RCC 7860 (cell line): ENCODE measurements at places on chromosomes 6 and 20.

GRCh38 chr6:40477246-40478126 is 109.7 kb downstream of the LRFN2 start:
- no peak for DNase-seq

DNA sequence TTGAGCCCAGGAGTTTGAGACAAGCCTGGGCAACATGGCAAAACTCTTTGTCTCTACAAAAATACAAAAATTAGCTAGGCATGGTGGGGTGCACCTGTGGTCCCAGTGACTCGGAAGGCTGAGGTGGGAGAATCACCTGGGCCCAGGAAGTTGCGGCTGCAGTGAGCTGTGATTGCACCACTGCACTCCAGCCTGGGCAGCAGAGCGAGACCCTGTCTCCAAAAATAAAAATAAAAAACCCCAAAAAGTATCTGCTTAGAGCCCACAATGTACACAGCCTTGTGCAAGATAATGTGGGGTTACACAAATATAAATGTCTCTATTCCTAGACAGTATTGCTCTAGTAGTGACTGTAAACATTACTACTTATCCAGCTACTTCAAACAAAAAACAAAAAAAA is 5.9 kb downstream of the ESF1 start:
- no peak for DNase-seq

DNA sequence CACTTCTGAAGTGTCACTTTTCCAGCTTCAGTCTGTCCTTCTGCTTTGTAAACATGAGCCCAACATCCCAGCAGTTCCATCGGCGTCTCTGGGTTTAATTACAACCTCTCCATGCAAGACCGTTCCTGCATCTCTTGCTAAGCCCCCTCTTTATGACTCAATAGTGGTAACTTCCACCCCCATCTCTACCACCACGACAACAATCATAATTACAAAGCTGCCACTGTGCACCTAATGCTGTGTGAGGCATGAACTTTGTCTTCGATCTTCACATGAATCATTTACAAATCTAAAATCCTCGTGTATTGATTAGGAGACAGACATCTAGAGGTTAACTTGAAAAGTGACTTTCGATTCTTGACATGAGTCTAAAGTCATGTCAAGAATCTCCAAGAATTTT is 4.9 kb upstream of the CCR6 start:
- DNase-seq, result no peak

DNA sequence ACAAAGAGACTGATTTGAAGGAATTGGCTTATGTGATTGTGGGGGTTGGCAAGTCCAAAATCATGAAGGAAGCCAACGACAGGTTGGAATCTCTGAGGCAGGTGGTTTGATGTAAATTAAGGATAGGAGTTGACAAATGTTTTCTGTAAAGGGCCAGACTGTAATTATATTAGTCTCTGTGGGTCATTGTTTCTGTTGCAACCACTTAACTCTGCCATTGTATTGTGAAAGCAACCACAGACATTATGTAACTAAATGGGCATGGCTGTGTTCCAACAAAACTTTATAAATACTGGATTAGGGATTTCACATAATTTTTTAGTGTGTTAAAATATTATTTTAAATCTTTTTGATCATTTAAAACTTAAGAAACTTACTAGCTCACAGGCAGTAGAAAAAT is 199.2 kb upstream of the MYLIP start:
- no peak for DNase-seq

DNA sequence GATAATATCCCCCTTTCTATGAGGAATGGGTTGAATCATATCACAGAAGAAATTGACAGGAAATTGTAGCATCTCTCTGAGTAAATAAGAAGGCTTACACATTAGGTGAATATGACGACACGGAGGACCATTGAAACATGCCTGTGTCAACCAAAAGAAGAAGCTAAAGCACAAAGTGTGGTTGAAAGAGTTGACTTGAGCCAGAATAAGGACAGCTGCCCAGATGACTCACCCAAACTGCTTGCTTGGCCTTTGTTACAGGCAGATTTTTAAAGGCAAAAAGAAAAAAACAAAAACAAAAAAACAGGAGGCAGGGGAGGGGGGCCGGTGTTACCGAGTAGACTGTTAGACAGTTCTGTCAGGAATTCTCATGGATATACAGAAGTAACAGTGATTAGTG is 129.8 kb upstream of the EDN1 start:
- DNase-seq, result peak; percentile 26

GRCh38 chr6:133707456-133707855 is 181.5 kb upstream of the TCF21 start:
- DNase-seq, result no peak

DNA sequence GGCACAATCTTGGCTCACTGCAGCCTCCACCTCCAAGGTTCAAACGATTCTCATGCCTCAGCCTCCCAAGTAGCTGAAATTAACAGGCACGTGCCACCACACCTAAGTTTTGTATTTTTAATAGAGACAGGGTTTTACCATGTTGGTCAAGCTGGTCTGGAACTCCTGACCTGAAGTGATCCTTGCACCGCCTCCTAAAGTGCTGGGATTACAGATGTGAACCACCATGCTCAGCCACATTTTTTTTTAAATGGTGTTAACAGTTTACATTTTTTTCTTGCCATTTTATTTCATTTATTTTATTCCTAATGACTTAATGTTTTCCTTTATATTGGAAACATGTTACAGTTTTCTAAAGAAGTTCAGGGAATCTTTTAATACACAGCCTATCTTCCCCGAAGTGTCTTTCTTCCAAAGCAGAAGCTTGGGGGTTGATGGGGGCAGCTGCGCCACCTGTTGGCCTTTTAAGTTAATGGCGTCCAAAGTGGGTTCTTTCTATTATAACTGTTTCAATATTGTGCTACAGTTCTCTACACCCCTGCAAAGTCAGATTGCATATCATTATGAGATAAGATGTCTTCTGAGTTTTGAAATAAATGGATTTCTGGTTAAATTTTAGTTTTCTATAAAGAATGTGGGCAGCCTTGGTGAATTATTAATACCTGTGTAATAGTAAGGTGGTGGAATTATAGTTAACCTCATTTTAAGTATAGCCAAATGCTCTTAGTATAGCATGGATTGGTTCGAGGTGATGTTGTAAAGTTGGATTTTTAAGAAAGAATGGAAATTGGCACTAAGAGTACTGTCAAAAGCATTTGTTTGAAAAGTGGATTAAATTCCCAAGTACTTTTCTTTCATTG is 42.0 kb upstream of the PLCG1 start:
- DNase-seq, result peak; percentile 36

GRCh38 chr6:48016020-48016755 is 94.8 kb downstream of the PTCHD4 start:
- no peak for DNase-seq

DNA sequence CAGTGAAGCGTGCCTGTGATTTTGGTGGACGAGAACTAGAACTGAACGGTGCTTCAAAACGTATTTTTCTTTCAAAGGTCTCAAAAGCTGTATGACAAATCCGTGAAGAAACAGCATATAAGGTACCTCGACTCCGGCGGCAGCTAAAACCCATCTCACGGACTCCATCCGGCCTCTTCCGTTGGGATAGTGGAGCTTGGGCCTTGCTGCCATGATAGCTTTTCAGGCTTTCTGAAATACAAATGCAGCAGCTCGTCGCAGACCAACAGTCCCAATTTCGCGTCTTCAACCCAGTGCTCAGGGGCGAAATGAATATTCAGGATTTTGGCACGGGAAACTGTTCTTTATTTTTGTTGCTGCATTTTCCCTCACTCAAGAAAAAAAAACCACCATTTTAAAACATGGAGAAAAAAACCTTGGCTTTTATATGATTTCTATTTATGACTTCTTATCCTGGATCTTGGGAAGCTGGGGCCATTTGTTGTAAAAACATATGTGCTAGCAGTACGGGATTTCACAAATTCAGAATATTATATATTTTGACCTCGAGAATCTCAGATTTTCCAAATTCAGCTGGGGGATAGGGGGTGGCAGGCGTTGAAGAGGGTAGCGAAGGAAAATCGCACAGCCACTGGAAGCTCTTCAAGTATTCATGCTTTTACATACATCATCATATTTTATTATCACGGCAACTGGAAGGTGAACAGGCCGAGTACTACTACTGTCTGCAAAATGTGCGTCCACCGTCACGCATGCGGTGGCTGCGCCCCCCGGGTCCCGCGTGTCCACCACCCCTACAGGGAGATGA is 849 bp downstream of the GSTA4 start:
- no peak for DNase-seq

- DNase-seq, result no peak
Observed at GRCh38 chr6:15580326-15580725, 82.5 kb downstream of the DTNBP1 start.

GRCh38 chr6:37725957-37726356 is 28.3 kb upstream of the MDGA1 start:
- DNase-seq, result peak; percentile 21

- no peak for DNase-seq
Observed at GRCh38 chr6:101458336-101458735, 64.8 kb downstream of the GRIK2 start.

- no peak for DNase-seq
Observed at GRCh38 chr6:5379647-5380242, 118.4 kb downstream of the FARS2 start.

GRCh38 chr20:46699651-46700359 is 9.6 kb upstream of the SLC2A10 start:
- no peak for DNase-seq

DNA sequence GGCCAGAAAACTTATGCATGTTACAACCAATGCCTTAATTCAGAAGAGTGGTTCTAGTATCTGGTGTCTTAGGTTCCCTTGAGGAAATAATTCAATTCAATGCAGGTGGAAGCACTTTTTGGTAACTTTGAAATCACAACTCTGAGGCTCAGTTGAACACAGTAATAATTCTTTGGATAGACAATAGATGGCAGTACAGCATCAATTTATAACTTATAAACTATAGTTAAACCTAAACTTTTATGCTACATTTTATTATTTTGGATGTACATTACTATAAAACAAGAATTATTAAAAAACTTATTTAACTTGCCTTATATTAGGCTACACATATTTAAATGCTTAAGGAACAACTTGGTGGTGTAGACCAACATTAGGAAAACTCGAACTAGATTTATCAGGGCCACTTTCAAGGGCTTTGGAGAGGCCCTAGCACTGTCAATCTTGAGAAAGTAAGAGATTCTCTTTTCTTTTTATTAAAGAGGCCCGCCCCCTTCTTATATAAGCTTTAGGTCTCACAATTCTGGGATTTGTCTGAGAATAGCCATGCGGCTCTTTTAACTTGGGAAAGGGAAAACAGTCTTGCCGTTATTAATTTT is 85.9 kb downstream of the CRYBG1 start:
- DNase-seq, result peak; percentile 14

DNA sequence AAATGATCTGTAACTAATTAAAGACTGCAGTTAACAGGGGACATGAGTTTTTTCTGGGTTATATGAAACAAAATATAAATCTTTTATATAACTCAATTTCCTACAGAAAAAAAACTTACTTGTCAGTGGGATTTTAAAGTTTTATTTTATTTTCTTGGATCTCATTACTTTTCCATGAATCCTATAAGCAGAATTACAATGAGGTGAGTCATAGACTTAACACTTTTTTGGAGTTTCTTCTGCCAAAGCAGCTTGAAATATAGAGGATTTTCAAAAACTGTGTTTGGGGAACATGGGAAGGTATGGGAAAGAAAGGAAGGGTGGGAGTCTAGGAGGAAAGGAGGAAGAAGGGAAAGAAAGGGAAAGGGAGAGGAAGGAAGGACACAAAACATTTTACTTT is 130.7 kb downstream of the AIG1 start:
- no peak for DNase-seq

- DNase-seq, result peak; percentile 73
Observed at GRCh38 chr6:151071295-151071694, 168.5 kb upstream of the AKAP12 start.

DNA sequence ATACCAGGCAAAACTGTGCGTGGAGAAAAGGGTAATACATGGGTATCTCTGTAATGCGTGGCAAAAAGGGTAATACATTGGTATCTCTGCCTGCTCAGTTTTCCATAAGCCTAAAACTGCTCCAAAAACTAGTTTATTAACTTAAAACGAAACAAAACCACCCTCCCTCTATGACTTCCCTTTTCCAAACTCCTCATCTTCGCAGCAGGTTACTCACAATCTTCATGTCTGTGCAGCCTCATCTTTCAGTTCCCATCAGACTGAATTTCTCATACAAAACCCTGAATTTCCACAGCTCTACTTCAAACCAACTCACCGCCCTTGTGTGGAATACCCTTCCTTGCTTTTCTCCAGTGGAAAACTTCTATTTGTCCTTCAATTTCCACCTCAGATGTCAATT is 199.4 kb downstream of the PHACTR1 start:
- no peak for DNase-seq

GRCh38 chr6:137044366-137045221 is at the start of gene IL20RA:
Gene IL20RA, minus strand, starts transcription at chr6:137044965. Its CDS starts 237 bp downstream, at chr6:137044728.
- DNase-seq, result no peak

DNA sequence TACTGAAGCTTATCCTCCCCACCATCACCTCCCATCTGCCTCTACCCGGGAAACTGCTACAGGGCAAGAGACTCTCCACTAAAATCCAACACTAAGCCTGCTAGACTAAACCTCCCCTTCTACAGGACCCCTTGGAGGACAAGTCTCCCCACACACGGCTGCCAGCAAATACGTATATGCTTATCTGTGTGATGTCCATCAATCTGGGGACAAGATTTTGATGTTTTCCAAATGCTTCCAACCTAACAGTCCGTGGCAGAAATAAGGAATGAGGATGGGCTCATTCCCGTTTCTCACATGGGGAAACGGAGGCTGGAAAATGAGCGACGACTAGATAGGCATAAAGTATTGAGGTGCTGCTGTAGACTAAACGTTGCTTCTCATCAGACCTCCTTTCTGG is 1.8 kb downstream of the KCNK5 start:
- no peak for DNase-seq

GRCh38 chr6:159646733-159647132 is 46.3 kb downstream of the SOD2 start:
- DNase-seq, result peak; percentile 36

- no peak for DNase-seq
Observed at GRCh38 chr20:60680554-60680953, 571.5 kb upstream of the CDH4 start.

DNA sequence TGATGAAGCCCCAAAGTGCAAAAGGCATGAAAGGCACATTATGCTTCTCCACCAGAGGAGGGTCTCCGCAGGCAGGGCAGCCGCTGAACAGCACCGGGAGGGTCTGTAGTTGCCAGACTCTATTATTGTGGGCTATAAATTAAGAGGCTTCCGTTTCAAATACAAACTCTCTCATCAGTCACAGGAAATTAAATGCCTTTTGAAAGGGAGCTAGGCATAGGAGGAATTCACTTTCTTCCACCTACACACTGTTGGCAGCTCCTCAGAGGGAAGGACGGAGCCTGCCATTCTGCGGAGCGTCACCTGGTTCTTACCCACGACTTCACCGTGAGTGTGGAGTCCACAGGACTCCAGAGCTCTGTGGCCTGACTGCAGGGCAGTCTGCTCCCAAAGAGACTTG is 140.8 kb upstream of the AGPAT4 start:
- no peak for DNase-seq
